ENCODE measurements at places on chromosomes 7 and 10.

DNA sequence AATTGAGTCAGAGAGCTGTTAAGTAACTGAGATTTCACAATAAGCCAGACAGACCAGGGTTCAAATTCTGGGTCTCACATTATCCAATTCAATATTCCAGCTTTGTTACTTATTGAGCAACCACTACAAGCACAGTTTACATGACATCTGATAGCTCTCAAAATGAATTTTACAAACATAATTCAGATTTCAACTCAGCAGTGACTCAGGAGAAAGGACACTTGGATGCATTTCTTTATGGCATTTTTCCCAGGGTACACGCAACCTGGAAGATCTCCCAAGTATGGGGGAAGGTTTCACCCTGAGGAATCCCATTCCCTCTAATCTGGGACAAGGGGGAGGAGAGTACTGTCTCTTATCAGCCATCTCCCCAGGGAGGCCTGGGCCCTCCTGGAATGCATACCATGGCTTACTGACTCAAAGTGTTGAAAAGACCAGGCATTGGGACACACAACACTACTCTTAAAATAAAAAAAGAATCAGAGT, 102.4 kb downstream of the CFTR start:
- no peak for DNase-seq

DNA sequence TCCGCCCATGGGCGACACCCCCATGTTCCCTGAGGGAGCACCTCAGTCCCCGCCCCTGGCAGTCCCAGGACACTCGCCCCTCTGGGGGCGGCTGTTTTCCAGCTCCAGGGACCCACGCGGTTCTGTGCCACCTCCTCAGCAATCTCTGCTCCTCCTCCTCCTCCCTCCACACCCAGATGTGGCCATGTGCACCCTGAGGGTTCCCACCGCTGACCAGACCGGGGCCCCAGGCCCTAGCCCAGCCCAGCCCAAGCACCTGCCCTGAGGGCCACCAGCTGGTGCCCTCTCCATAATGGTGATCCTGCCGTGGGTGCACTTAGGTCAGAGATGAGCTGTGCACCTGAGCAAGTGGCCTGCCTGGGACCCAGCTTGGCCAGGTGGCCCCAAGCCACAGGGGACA, 25.1 kb downstream of the AP5Z1 start:
- DNase-seq: no peak

DNA sequence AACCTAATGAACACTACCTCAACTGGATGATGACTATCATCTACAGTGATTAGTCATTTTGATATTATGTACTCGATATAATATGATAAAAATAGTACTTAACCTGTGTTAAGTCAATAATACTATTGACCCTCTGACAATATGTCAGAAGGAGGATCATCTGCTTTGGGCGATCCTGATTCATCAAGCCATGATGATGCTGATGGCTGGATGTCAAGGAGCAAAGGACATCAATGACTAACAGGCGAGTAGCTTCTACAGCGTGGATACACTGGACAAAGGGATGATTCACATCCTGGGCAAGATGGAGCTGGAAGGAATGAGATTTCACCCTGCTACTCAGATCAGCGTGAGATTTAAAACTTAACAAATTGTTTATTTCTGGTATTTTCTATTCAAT, 94.4 kb upstream of the SKAP2 start:
- no peak for DNase-seq

GRCh38 chr10:24992512-24993133, 23.3 kb downstream of the ENKUR start:
- DNase-seq: no peak

DNA sequence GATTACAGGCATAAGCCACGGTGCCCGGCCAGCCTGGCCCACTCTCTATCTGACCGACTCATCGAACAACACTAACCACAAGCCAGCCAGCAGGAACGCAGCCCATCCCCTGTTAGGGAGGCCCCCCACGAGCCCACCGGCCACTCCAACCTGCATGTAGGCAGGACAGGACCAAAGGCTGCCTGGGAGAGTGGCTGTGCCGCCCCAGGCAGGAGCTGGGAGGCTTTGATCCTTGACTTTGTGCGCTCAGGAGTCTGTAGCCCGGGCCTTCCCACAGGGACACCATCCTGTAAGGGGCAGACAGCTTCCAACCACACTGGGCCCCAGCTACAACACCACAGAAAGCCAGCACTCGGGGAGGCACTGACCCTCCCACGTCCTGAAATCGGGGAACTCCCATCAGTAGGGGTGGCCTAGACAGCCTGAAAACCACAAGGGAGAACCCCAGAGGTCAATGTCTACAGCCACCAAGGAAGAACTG, 29.4 kb downstream of the GRID1 start:
- no peak for DNase-seq

Measured in substantia nigra (tissue), 51 donors.